ENCODE measurements at places on chromosomes 4 and X. TPM values are rescaled to one million over a fixed set of nuclear protein-coding genes. Genes with fewer than 3 reads are reported as not detected.

GRCh38 chrX:30533266-30533665, 44.3 kb downstream of the TASL start:
- H3K4me1 ChIP-seq: no peaks in the 10 kb centered on the region
- DNase-seq: no peak
- no peak overlapping the region for H3K4me3 ChIP-seq
- H3K36me3 ChIP-seq: no peaks in the 10 kb centered on the region
- no peaks in the 10 kb centered on the region for H3K27me3 ChIP-seq

- no peaks in the 10 kb centered on the region for H3K36me3 ChIP-seq
- no peak overlapping the region for H3K4me3 ChIP-seq
- H3K27me3 ChIP-seq: no peaks in the 10 kb centered on the region
- no peak for DNase-seq
These were observed 11.9 kb downstream of the FSTL5 start for GRCh38 chr4:162151850-162152249.

- H3K4me3 ChIP-seq: no peak overlapping the region
- no peak for DNase-seq
- no peak overlapping the region for H3K27ac ChIP-seq
- no peaks in the 10 kb centered on the region for H3K36me3 ChIP-seq
These were observed 40.8 kb downstream of the CLNK start for GRCh38 chr4:10643600-10644425.

DNA sequence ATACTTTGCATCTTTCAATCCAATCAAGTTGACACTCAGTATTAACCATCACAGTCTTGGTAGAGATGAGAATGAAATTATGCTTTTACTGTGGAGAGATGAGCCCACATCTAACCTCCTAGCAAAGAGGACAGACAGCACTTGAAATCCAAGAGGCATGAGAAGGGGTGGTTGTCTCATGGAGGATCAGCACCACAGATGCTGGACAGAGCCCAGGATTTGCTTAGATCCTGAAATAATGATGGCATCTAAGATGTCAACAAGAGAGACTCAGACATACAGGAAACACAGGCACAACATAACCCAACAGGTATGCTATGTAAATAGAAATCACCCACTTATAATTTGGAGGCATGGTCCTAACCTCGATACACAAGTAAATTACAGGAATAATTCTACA, 74.3 kb upstream of the VCX2 start:
- no peaks in the 10 kb centered on the region for H3K4me1 ChIP-seq
- DNase-seq: no peak
- no peak overlapping the region for H3K4me3 ChIP-seq
- H3K27me3 ChIP-seq: no peaks in the 10 kb centered on the region
- H3K36me3 ChIP-seq: no peaks in the 10 kb centered on the region
- no peak overlapping the region for H3K27ac ChIP-seq

- no peak overlapping the region for H3K27ac ChIP-seq
- no peaks in the 10 kb centered on the region for H3K36me3 ChIP-seq
- no peak for DNase-seq
- H3K4me3 ChIP-seq: no peak overlapping the region
- H3K27me3 ChIP-seq: no peaks in the 10 kb centered on the region
- H3K4me1 ChIP-seq: no peaks in the 10 kb centered on the region
These were observed 123.7 kb downstream of the MAGEB17 start for GRCh38 chrX:16290997-16291396.

- no peaks in the 10 kb centered on the region for H3K27me3 ChIP-seq
- peak; percentile 33 for DNase-seq
- no peak overlapping the region for H3K4me3 ChIP-seq
- no peaks in the 10 kb centered on the region for H3K36me3 ChIP-seq
- no peaks in the 10 kb centered on the region for H3K4me1 ChIP-seq
These were observed 69.2 kb upstream of the PNPLA4 start for GRCh38 chrX:7996414-7996813.

DNA sequence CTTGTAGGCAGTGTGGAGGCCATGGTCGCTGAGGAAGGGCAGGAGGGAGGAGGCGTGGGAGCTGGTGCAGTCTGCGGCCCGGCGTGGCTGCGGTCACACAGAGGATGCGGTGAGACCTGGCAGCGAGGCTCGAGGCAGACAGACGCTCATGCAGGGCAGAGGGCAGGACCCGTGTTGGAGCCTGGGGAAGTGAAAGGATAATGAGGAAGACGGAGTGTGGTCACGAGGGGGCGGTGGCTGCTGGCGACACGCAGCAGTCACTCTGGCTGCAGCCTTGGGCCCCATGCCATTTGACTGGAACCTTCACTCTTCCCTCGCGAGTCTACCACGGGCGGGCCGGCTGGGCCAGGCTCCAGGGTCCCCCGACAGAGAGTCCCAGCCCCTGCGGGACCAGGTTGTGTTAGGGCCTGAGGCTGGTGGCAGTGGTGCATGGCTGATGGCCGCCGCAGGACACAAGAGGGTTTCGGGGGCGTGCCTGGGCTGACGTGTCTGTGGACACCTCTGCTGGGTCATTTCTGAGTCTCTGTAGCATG, 68.8 kb upstream of the HGFAC start:
- peak overlapping the region; percentile 29 for H3K4me3 ChIP-seq
- H3K4me1 ChIP-seq: peaks cover 42% of the 10 kb centered on the region
- H3K36me3 ChIP-seq: no peaks in the 10 kb centered on the region
- H3K27ac ChIP-seq: no peak overlapping the region

DNA sequence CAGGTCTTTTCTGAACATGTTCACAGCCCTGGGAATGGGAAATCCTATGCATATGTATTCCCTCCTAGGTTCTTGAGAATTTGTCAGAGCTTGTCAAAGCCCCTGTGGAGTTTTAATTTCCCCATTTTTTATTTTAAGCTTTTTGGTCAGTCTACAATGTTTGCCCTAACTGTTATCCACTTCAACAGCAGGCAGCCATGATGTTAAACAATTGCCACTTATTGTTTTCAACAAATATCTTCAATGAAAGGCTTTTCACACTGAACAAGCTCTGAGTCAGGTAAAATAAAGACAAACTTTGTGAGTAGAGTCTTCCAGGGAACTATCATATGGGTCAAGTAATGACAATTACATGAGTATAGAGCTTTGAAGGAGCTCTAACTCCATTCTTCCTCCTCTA, 25.0 kb upstream of the ATP1B4 start:
- H3K27me3 ChIP-seq: no peaks in the 10 kb centered on the region
- H3K4me1 ChIP-seq: no peaks in the 10 kb centered on the region
- no peak for DNase-seq

DNA sequence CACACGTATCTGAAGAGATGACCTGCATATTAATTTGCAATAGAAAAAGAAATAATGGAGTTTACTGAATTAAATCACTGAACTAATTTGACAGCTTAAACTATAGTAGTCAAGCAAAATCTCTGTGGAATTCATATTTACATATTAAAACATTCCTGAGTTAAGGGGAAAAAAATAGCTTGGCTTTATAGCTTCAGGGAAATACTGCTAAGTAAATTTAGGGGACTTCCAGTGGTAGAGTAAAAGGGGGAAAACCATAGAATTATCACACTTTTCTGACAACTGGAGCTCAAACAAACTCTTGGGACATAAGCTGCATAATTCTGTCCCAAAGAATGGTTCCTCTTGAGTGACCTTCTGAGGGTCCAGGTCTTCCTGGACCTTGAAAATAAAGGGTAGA, 28.6 kb upstream of the CCNI start:
- no peak overlapping the region for H3K27ac ChIP-seq
- no peak for DNase-seq
- no peak overlapping the region for H3K4me3 ChIP-seq

DNA sequence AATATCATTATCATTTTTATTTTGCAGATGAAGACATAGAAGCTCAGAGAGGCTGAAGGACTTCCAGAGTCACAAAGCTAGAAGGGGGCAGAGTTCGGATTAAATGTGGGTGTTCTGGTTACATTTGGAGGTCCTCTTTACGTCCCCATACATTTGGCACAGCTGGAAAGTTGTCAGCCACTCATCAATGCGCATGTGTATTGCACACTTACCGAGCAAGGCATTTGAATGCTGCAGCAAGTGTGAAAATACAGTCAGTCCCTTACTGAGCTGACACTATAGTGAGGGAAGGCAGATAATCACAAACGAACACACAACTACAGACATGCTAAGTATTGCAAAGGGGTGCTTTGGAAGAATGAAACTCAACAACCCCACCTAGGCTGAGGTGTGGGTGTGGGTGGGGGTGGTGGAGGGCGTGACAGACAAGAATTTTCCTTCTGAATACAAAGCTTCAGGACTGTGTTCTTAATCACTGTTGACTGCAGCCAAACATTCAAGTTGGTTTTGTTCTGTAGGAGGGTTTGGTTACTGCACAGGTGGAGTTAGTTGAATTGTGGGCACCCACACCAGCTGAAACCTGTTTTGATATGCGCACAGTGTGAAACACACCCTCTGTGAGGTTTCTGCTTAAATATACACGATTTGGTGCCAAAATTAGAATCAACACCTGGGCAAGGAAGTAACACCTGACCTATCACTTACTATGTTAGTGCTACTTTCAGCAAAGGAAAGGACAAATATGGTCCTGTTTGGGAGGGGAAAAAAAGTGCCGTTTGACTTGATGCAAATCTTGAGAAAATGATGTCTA, 72.4 kb downstream of the COQ2 start:
- no peak overlapping the region for H3K4me3 ChIP-seq
- no peaks in the 10 kb centered on the region for H3K36me3 ChIP-seq
- peaks cover 87% of the 10 kb centered on the region for H3K4me1 ChIP-seq
- H3K27me3 ChIP-seq: no peaks in the 10 kb centered on the region
- H3K27ac ChIP-seq: peak overlapping the region; percentile 71

- H3K36me3 ChIP-seq: no peaks in the 10 kb centered on the region
- no peaks in the 10 kb centered on the region for H3K27me3 ChIP-seq
- no peaks in the 10 kb centered on the region for H3K4me1 ChIP-seq
- no peak overlapping the region for H3K4me3 ChIP-seq
- DNase-seq: no peak
- no peak overlapping the region for H3K27ac ChIP-seq
These were observed 36.4 kb downstream of the HTRA3 start for GRCh38 chr4:8305851-8306471.

DNA sequence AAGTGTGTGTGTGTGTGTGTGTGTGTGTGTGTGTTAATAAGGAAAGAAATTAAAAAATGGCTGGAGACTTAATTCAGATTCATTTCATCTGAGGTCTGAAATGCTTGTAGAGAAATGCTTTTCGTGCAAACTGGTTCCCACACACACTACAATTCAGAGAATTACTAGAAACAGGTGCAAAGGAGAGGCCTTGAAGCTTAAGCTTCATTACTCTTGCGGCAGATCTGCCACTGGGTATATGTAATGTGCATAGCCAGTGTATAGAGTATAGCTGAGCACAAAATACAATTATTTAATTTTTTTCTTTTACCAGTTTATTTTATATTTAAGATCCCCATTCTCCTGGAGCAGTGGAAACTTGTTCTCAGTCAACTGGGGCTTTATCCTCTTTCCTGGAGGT, 31.8 kb upstream of the MAGEB10 start:
- no peak for DNase-seq
- no peak overlapping the region for H3K4me3 ChIP-seq
- H3K36me3 ChIP-seq: no peaks in the 10 kb centered on the region
- no peaks in the 10 kb centered on the region for H3K4me1 ChIP-seq

DNA sequence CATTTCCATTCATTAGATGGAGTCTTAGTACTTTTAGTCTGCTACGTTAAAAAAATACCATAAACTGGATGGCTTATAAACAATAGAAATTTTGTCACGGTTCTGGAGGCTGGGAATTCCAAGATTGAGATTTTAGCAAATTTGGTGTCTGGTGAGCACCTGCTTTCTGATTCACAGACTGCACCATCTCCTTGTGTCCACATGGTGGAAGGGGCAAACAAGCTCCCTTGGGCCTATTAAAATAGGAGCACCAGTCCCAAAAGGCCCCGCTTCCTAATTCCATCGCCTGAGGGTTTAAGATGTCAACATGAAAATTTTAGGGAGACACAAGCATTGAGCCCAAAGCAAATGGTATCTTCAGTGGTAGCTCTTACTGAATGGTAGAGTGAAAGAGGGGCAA, 120.5 kb upstream of the MAP9 start:
- no peaks in the 10 kb centered on the region for H3K36me3 ChIP-seq
- no peak overlapping the region for H3K4me3 ChIP-seq
- DNase-seq: no peak
- no peak overlapping the region for H3K27ac ChIP-seq
- no peaks in the 10 kb centered on the region for H3K4me1 ChIP-seq
- no peaks in the 10 kb centered on the region for H3K27me3 ChIP-seq

DNA sequence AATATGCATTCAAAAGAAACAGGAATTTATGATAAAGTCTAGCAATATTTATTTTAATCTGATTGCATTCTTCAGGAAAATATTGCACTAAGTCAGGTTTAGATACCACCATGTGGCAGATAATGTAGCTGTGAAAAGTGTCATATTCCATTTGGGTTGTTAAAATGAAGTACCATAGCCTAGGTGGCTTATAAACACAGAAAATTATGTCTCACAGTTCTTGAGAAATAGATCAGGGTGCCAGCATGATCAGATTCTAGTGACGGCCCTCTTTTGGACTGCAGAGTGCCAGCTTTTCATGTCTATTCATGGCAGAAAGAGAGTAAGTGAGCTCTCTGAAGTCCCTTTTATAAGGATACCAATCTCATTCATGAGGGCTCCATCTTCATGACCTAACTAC, 5.6 kb upstream of the ADGRL3 start:
- H3K36me3 ChIP-seq: no peaks in the 10 kb centered on the region
- DNase-seq: no peak
- H3K4me1 ChIP-seq: no peaks in the 10 kb centered on the region
- no peaks in the 10 kb centered on the region for H3K27me3 ChIP-seq
- H3K4me3 ChIP-seq: no peak overlapping the region

GRCh38 chr4:56874166-56874565, 33.5 kb upstream of the REST start:
- no peak overlapping the region for H3K4me3 ChIP-seq
- no peaks in the 10 kb centered on the region for H3K4me1 ChIP-seq
- H3K36me3 ChIP-seq: no peaks in the 10 kb centered on the region
- no peak overlapping the region for H3K27ac ChIP-seq
- no peak for DNase-seq
- H3K27me3 ChIP-seq: no peaks in the 10 kb centered on the region

- no peaks in the 10 kb centered on the region for H3K4me1 ChIP-seq
- DNase-seq: no peak
- no peak overlapping the region for H3K27ac ChIP-seq
- H3K4me3 ChIP-seq: no peak overlapping the region
- H3K27me3 ChIP-seq: no peaks in the 10 kb centered on the region
These were observed 19.9 kb downstream of the ABCG2 start for GRCh38 chr4:88138561-88138960.

DNA sequence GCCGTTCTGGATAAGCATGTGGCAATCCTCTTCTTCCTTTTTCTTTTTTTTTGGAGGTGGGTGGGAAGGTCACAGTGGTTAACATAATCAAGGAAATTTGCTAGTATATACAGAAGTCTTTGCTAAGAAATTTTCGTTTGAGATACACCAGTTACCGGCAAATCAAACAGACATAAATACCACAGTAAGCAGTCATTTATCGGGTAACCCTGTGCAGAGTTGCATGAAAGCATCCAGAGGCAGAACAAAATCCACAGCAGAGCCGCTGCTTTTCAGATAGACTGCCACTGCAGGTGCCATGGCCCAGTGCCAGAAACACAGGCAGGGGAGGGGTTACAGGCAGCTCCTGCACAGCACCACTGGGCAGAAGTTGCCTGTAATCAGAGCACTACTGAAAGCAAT, 179.1 kb upstream of the MAB21L2 start:
- H3K36me3 ChIP-seq: no peaks in the 10 kb centered on the region
- H3K27me3 ChIP-seq: no peaks in the 10 kb centered on the region
- DNase-seq: peak; percentile 10
- H3K4me1 ChIP-seq: no peaks in the 10 kb centered on the region
- H3K27ac ChIP-seq: no peak overlapping the region
- no peak overlapping the region for H3K4me3 ChIP-seq

The DSPP gene
- total RNA-seq: not detected

The IL2 gene
- total RNA-seq: not detected

The UGT2A1 gene
- total RNA-seq: not detected

The RUFY3 gene
- 92.9 TPM for total RNA-seq

The MAGEB10 gene
- total RNA-seq: not detected

The FAM47E gene
- 1.3 TPM for total RNA-seq

The FAM9B gene
- not detected for total RNA-seq

Measured in B cell (primary cell).